ENCODE measurements at places on chromosomes 16 and 17.

GRCh38 chr17:27384726-27385125, 71.5 kb upstream of the KSR1 start:
- DNase-seq, result no peak

- no peak for DNase-seq
Measured at GRCh38 chr17:51941272-51941671, 217.2 kb downstream of the CA10 start.

- no peak for DNase-seq
Measured at GRCh38 chr17:61064087-61064951, 335.3 kb upstream of the TBX2 start.

GRCh38 chr16:14371778-14372431, 258.2 kb downstream of the PARN start:
- no peak for DNase-seq

GRCh38 chr16:89711601-89712273, 9.0 kb downstream of the VPS9D1 start:
- DNase-seq, result no peak

DNA sequence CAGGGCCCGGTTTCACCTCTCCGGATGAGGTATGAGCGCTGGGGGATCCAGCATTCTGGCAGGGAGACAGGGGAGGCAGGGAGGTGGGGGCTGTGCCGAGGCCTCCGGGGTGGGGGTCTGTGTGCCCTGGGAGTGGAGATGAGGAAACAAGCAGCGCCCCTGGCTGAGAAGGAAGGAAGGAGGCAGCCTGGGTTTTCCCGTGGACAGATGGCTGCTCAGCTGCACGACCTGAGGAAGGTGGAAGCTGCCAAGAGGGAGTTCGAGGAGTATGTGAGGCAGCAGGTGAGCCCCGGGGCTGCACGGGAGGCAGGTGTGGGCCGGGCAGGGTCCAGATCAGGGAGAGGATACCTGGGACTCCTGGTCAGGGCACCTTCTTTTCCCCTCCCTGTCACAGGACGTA, 4.3 kb downstream of the RNF112 start:
- DNase-seq, result no peak

DNA sequence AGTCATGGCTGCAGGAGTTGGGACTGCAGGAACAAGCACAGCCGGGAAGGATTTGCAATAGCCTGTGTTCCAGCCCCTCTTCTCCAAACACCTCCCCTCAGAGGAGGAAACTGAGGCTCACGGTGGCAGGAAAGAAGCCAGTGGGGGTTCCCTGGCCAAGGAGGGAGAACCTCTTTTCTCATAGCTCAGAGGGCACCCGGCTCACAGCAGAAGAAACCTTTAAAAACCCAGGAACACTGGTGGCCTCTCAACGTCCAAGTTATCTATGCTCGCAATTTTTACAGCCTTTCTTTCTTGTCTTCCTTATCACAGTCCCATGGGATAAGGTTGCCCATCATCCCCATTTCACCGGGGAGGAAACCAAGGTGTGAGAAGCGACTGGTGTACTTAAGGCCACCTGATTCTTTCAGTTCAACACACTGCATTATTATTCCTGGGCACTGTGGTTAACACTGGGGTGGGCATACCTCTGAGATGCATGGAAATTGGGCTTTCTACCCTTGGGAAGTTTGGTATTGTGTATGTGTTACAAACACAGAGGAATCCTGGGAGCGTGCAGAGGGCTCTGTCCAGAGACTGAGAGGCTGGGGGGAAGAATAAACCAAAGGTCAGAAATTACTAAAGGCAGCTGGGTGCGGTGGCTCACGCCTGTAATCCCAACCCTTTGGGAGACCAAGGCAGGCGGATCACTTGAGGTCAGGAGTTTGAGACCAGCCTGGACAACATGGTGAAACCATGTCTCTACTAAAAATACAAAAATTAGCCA, 791 bp upstream of the ZNF629 start:
- no peak for DNase-seq

DNA sequence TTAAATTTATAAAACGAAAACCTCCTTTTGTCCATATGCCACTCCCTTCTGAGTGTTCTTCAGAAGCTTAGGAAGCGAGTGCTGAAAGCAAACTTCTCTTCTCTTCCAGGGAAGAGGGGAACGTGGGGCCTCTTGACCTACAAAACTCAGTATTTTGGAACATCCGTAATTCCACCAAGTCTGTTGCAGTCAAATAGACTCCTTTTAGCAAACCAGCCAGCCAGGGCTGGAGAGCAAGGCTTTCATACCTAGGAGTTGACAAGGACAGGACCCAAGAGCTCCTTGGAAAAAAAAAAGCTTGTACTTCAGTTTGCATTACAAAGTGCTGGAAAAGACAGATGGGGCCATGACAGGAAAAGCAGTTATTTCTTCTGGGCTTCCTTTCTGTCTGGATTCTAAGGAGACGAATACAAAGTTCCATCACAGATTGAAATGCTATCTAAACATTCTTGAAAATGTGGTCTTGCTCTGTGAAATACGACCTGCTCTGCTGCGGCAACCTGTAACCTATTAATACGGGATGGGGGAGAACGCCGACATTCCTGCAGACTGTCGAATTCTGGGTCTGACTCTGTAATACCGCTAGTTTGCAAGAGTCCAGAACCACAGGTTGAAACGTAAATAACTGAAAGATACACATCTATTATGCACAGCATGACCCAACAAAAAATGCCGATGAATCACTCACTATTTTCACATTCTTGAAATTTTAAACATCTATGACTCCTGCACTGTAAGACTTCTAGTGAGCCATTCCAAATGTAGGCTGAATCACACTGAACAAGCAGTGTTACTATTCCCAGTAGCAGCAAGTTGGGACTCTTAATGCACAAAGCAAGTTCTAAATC, 20.6 kb downstream of the VPS53 start:
- DNase-seq, result no peak

GRCh38 chr16:73237601-73238000, 189.7 kb upstream of the ZFHX3 start:
- no peak for DNase-seq
